ENCODE measurements at places on chromosomes 1 and 21.
A peak's percentile ranks its signal among the peaks of the same experiment; 100 is the strongest.

DNA sequence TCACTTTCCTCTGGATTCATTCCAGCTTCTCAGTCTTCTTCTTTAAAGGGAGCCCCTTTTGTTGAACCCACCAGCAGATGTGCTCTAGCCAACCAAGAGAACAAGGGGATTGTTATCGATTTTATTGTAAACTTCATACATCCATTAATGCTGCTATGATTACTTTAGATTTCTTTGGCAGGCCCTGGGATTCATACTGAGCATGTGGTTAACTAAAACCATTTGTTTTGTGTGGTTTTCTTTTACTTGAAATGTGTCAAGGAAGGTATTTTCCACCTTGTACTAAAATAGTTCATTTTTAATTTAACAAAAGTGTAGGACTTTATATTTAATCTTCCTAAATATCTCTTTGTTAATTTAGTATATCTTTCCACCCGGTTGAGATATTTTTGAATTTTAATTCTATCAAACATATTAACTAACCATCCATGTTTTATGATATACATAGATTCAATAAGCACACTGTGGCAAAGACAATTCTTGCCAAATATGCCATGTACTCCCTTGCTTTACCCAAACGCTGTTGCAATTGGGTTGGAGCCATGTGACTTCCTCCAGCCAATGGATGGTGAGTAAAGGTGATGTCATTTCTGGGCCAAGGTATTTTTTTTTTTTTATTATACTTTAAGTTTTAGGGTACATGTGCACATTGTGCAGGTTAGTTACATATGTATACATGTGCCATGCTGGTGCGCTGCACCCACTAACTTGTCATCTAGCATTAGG, 74.2 kb upstream of the LRRC8D start:
- DNase-seq = no peak

DNA sequence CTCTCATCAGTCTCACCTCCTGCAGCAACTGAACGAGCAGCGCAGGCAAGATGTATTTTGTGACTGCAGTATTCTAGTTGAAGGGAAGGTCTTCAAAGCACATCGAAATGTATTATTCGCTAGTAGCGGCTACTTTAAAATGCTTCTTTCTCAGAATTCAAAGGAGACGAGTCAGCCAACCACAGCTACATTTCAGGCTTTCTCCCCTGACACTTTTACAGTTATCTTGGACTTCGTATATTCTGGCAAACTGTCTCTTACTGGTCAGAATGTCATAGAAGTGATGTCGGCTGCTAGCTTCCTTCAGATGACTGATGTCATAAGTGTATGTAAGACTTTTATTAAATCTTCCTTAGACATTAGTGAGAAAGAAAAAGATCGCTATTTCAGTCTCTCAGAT, 53.7 kb downstream of the ZBTB8A start:
- peak; percentile 50 for DNase-seq

DNA sequence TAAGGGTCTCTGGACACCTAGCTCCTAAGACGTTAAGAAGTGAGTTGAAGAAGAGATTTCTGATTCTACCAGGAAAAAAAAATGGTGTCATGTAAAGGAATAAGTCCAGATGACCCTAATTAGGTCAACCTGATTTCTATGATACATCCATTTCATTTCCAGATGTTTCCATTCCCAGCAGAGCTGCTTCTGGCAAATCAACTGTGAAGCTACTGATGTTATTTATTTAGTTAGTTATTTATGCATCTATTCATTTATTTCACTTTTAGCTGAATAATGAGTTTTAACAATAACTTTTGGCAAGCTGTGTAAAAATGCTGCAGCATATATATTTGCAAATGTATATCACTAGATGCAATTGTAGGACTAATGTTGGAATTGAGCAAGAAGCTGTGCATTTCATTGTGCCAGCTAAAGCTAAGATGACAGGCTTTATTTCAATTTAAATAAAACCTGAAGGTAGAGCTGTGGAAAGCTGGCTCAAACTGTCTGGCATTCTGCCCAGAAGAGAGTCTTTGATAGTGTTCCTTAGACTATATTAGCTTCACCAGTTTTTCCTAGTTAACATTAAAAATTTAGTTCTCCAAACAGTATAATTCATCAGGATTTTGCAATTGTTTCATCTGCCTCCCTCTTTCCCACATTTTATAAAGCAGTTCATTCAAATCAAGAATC, 1164.4 kb upstream of the ADGRL4 start:
- peak; percentile 25 for DNase-seq

DNA sequence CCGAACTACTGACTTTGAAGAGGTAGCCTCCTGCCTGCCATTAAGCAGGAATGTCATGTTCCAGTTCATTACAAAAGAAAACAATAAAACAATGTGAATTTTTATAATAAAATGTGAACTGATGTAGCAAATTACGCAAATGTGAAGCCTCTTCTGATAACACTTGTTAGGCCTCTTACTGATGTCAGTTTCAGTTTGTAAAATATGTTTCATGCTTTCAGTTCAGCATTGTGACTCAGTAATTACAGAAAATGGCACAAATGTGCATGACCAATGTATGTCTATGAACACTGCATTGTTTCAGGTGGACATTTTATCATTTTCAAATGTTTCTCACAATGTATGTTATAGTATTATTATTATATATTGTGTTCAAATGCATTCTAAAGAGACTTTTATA, 159.8 kb upstream of the SGIP1 start:
- DNase-seq = no peak

DNA sequence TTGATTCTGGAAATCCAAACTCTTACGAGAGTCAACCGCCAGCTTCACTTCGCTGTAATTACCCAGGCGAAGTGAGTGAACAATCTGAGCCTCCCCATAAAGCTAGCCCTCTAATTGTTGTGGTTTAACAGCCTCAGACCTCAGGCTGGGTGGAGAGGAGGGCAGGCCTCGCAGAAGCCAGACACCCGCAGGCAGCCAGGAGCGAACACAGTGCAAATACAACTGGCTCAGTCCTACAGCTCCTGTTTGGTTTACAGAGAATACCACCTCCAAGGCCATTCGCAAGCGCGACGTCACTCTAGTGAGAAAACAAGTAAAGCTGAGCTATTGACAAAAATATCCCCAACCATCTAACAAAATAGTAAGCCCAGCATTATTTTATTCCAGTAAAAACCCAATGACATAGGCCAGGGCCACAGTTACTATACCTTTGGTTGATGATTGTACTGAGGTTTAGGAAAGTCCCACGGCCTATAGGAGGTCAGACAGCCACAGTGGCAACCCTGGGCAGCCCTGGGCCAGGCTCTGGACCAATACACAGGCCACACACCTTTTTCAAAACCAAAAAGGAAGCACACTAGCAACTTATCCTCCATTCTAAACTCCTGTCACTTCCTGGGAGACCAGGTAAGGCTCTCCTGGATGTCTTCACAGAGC, 163.3 kb downstream of the ETS2 start:
- DNase-seq = no peak

DNA sequence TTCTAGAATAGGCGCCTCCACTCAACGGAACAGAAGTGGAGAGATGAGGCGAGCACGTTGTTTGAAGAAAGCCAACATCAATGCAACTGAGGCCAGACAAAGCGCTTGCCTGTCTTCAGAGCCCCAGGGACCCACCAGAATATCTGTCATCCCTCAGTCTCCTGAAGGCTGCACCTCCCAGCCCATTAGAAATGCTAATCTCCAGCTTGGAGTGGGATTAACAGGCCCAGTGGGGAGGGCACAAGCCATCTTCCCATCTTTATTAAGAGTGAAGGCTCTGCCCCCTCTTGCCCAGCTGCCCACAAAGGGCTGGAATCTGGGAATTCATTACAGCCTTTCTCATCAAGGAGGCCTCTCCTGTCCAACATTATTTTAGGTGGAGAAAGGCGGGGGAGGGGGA, 16.8 kb upstream of the CNTN2 start:
- no peak for DNase-seq

DNA sequence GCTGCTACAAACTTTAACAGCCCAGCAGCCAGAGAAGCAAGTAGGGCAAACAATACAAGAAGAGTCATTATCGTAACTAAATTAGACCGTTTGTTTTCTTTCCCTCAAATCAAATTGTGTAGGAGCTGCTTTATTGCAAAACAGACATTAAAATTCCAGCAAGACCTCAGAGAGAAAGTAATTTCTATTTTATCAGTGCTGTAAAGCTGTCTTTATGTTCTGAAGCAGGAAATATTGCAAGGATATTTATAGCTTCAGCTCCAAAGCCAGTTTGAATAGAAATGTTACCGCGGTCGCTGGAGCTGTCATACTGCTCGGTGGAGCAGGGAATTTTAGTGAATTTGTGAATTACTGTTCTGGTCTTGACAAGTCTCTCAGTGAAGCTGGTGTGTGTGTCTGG, 503.8 kb upstream of the PLXNA2 start:
- DNase-seq = no peak

DNA sequence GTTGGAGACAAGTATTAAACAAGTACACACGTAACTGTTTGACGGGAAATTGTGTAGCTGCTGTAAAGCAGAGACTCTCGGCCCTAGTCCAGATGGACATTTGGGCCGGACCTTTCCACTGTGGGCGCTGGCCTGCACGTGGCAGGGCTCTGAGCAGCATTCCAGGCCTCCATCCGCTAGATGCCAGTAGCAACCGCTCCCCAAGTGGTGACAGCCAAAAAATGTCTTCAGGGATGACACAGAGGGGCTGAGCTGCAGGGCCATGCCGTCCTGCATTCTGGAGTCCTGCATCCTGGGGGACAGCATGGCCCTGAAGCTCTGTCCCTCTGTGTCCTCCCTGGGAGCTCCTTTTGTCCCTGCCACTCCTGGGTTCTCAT, 24.8 kb downstream of the A3GALT2 start:
- DNase-seq = no peak

GRCh38 chr1:228182296-228183030, 16.9 kb downstream of the IBA57 start:
- DNase-seq = no peak

DNA sequence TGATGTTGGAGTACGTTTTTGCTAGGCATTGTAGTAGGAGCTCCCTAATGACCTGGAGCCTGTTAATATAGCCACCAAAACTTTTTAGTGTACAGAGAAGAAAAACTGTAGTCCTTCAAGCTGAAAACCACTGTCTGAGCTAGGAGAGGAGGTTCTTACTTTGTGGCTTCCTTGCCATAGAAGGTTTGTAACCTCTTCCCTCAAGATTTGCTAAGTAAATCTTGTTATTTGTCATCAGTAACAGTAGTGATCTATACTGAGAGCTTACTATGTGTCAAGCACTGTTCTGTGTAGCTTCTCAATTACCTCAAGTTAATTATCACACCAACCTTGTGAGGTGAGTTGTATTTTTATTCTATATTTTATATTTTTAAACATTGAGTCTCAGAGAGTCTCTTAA, 21.2 kb upstream of the LRRC8C start:
- no peak for DNase-seq

DNA sequence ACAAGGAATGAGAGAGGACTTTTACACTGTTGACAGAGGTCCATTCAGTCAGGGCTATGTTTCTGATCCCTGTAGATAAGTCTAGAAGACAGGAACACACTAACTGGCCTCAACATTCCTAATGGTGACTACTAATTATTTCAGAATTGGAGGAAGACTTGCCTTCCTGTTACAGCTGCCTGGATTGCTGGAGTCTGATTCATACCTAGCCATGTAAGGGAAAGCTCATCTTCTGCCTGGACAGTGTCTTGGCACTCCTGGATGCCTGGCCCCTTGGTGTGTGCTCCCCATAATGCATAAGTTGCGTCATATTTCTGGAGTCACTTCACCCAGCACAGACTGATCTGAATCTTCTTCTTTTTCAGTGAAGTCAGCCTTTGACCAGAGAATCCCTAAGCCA, 326.0 kb upstream of the RUNX1 start:
- peak; percentile 42 for DNase-seq

- DNase-seq = no peak
Observed at GRCh38 chr1:16133007-16133961, 22.6 kb downstream of the EPHA2 start.

DNA sequence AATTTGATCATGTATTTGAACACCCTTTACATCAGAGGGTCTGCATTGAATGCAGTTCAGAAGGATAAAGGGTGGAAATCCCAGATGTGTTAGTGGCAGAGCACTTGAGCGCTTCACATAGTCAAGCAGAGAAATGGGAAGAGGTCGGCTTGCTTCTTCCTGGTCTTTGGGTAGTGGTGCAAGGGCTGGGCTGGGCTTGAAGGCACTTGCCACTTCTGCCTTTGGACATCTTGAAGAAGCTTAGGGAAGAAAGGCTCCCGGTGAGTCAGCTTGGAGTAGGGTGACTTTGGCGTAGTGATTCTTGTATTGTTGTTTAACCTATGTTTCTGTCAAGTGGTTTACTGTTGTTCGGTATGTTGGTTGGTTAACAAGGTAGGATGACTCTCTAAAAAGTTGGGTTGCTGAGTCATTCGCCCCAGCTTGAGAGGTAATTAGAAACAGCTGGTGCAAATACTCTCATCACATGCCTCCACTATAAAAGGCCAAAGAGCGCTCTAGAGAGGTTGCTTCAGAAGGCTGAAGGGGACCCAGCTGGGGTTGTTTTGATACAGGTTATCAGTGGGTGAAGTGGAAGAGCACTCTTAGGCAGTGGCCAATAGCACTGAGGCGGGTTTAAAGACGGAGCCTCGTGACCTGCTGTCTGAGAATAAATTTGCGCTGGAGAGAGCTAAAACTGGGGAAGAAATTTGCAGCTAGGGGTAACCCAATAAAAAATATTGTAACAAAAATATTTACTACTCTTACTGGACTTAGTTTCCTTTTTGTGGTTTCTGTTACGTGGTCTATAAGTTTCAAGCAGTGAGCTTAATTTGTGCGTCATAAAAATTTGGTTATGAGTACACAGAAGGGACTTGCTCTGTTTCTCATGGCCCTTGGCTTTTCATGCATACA, 1.4 kb downstream of the BACH1 start:
- peak; percentile 95 for DNase-seq

DNA sequence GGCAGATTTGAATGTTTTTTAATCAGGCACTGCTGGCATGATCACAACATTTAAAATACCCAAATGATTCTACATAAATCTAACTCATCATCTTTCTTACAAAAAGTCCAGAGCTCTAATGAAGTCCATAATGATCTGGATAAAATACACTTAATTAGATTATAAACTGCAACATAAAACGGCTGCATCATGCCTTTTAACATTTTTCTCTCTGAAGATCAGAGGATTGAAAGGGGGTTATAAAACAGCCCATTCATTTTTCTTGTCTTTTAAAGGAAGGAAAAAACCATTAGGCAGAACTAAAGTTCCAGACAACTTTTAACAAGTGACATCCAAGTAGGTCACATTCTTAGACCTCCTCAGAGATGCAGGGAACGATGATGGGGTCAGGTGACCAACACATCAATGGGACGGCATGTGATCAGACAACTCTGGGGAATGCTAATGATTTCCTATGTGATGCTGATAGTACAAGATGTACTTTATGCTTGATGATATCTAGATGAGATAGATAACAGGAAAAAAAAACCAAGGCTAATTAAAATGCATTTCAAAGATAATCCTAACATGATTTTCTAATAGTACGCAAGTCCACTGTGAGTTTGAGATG, 455.1 kb downstream of the SMYD3 start:
- no peak for DNase-seq

GRCh38 chr1:214573386-214574318, 22.2 kb upstream of the PTPN14 start:
- DNase-seq = no peak

GRCh38 chr1:92538048-92538412, 51.3 kb upstream of the GFI1 start:
- DNase-seq = peak; percentile 5
